ENCODE measurements at places on chromosomes 2 and 18.

DNA sequence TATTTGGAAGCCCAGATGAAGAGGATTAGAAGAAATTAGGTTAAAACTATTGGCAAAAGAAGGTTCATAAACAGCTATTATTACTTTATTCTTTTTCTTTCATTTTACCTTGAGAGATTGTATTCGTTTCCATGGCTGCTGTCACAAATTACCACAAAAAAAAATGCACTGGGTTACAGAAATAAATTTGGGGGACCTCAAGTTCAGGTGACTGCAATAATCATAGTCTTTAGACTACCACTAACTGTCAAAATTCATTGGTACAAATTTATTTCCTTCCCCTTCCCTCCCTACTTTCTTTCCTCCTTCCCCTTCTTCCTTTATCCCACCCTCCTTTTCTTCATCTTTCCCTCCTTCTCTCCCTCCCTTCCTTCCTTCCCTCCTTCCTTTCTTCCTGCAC, 217.8 kb upstream of the PIK3C3 start:
- no peak for DNase-seq

- DNase-seq: no peak
Observed at GRCh38 chr2:111905990-111906735, 7.8 kb downstream of the MERTK start.

- DNase-seq: no peak
Observed at GRCh38 chr2:28108143-28108542, 217.6 kb downstream of the BABAM2 start.

- DNase-seq: no peak
Observed at GRCh38 chr18:57759650-57760049, 43.5 kb downstream of the ATP8B1 start.

All from iPS-NIHi11 (cell line).